PC-3 (cell line): ENCODE measurements at places on chromosomes 6 and 20. TPM values are rescaled to one million over a fixed set of nuclear protein-coding genes. Genes with fewer than 3 reads are reported as not detected.

DNA sequence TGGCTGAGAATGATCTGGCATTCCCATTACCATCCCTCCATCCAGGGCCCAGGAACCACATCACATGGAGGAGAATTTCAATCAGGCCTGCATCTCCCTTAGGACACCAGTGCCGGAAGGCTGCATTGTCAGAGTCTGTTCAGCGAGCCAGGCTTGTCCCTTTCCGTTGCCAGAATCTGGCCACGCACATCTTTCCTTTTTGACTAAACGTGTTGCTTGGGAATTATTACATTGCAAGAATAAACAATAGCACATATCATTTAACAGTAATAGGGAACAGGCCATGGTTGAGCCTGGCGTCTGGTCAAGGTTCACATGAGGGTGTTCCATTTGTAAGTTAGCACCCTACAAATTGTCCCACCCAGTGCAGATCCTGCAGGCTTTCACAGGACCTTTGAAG lies 42.8 kb downstream of the SOBP start:
- H3K27me3 ChIP-seq: peaks cover 20% of the 10 kb centered on the region
- no peaks in the 10 kb centered on the region for H3K4me1 ChIP-seq
- no peaks in the 10 kb centered on the region for H3K36me3 ChIP-seq
- no peak overlapping the region for H3K27ac ChIP-seq
- no peak overlapping the region for H3K4me3 ChIP-seq

DNA sequence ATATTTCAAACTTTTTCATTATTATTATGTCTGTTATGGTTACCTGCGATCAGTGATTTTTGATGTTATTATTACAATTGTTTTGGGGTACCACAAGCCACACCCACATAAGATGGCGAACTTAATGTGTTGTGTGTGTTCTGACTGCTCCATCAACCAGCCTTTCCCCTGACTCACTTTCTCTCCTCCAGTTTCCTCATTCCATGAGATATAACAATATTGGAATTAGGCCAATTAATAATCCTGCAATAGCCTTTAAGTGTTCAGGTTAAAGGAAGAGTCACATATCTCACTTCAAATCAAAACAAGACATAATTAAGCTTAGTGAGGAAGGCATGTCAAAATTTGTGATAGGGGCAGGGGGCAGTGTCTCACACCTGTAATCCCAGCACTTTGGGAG lies 16.3 kb upstream of the POPDC3 start:
- no peak overlapping the region for H3K27ac ChIP-seq
- peak; percentile 38 for DNase-seq
- H3K36me3 ChIP-seq: no peaks in the 10 kb centered on the region
- H3K27me3 ChIP-seq: no peaks in the 10 kb centered on the region
- H3K4me1 ChIP-seq: peaks cover 12% of the 10 kb centered on the region

DNA sequence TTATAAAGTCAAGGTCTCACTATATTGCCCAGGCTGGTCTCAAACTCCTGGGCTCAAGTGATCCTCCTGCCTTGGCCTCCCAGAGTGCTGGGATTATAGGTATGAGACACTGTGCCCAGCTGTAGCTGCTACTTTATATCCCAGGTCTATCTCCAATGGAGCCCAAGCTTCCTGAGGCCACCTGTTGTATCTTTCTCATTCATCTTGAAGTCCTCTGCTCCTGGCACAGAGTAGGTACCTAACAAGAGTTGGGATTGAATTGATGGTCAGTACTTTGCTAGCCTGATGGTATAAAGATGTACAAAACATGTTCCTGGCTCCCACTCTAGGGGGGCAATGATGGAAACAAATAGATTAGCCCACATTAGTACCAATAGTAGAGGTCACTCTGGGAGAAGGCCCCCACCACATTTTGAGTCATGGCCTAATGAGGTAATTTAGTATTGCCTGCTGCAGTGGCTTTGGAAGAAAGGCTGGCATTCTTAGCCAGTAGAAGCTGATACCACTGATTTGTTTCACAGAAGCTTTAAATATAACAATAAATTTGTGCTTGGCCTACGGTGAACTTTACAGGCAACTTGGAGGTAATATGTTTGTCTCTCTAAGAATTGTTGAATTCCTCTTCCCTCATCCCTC lies 5.4 kb downstream of the PTPN1 start:
- no peak for DNase-seq
- no peaks in the 10 kb centered on the region for H3K27me3 ChIP-seq
- H3K36me3 ChIP-seq: no peaks in the 10 kb centered on the region
- H3K4me3 ChIP-seq: no peak overlapping the region
- no peak overlapping the region for H3K27ac ChIP-seq

ANGPT4 gene
- total RNA-seq: not detected in 2 replicates

- no peaks in the 10 kb centered on the region for H3K36me3 ChIP-seq
- DNase-seq: no peak
- no peaks in the 10 kb centered on the region for H3K27me3 ChIP-seq
- no peak overlapping the region for H3K4me3 ChIP-seq
Measured at GRCh38 chr6:170206851-170207431, 83.9 kb downstream of the DLL1 start.

DNA sequence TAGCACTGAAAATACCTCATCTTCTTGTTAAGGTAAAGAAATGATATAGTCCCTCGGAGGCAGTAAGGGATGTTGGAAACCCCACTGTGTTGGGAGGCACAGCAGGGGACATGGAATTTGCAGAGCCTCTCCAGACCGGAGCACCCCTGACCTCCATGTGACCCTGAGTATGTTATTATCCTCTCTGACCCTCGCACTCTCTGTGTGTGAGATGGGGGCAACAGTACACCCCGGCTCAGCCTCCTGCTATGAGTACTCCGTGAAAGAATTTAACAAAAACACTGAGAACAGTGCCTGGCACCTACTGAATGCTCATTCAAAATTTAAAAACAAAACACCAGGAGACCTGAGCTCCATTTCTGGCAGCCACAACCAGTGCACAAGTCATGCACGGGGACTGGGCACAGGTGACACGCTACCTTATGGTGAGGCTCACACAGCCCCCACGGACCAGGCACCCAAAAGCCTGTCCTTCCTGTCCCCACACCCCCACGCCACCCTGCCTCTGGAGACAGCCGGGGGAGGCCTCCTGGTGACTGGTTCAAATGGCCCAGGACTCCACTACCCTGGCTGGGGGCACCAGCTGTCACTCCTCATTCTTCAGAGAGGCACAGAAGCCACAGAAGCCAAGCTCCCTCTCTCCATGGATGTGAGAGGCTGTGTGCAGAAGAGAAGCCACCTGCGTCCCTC lies 6.1 kb downstream of the NINL start:
- H3K27ac ChIP-seq: no peak overlapping the region
- H3K4me1 ChIP-seq: peaks cover 6% of the 10 kb centered on the region; the same call in 1 of the 2 replicates
- H3K4me3 ChIP-seq: no peak overlapping the region
- no peak for DNase-seq

DNA sequence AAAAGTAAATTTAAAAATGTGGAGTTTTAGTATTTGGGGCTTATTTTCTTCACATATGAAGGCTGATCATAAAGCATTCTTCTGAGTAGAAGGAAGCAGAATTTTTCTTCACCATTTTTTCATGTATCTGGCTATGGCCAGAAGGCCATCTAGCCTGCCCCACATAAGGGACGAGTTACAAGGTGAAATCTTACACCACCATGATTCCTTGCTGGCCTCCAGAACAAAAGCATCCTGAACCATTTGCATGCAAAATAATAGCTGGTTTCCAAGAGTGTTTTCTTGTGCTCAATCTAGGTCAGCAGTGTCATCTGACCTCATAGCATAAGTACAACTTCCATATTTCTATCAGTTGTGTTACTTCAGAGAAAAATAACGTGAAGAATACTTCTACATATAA lies 93.1 kb downstream of the BMP5 start:
- H3K4me3 ChIP-seq: no peak overlapping the region
- no peak for DNase-seq
- H3K27ac ChIP-seq: no peak overlapping the region
- no peaks in the 10 kb centered on the region for H3K27me3 ChIP-seq

DNA sequence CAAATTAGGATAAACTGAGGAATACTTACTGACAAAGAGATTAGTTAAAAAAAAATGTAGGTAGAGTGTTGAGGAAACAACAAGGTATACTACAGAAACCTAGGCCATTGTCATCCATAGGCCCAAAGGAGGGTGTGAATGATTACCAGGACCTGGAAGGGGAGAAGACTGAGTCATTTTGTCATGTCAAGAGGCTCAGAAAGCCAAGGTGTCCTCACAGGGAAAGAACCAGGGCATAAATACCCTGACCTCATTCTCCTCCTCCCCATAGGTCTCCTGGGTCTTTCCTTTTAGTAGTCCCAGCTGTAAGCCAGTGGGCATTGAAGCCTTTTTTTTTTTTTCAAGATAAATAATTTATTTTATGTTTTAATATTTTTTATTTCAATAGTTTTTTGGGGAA lies 582.1 kb upstream of the JAG1 start:
- H3K27me3 ChIP-seq: no peaks in the 10 kb centered on the region
- no peak overlapping the region for H3K27ac ChIP-seq
- H3K36me3 ChIP-seq: peaks cover 6% of the 10 kb centered on the region; the same call in 1 of the 2 replicates

BPIFB4 gene
- total RNA-seq: not detected in 2 replicates

GRCh38 chr6:82775361-82775760 lies 290.3 kb downstream of the UBE3D start:
- no peaks in the 10 kb centered on the region for H3K4me1 ChIP-seq
- H3K4me3 ChIP-seq: no peak overlapping the region
- peak; percentile 12 for DNase-seq
- no peak overlapping the region for H3K27ac ChIP-seq
- no peaks in the 10 kb centered on the region for H3K36me3 ChIP-seq

GRCh38 chr6:112745765-112746164 lies 398.6 kb downstream of the RFPL4B start:
- peaks cover 10% of the 10 kb centered on the region for H3K4me1 ChIP-seq
- H3K36me3 ChIP-seq: no peaks in the 10 kb centered on the region
- DNase-seq: no peak
- H3K4me3 ChIP-seq: no peak overlapping the region
- no peak overlapping the region for H3K27ac ChIP-seq
- H3K27me3 ChIP-seq: no peaks in the 10 kb centered on the region

GRCh38 chr6:155084431-155085123 lies 89.5 kb downstream of the TIAM2 start:
- DNase-seq: peak; percentile 37
- H3K36me3 ChIP-seq: no peaks in the 10 kb centered on the region
- no peaks in the 10 kb centered on the region for H3K27me3 ChIP-seq
- peak overlapping the region; percentile 60 for H3K27ac ChIP-seq

DNA sequence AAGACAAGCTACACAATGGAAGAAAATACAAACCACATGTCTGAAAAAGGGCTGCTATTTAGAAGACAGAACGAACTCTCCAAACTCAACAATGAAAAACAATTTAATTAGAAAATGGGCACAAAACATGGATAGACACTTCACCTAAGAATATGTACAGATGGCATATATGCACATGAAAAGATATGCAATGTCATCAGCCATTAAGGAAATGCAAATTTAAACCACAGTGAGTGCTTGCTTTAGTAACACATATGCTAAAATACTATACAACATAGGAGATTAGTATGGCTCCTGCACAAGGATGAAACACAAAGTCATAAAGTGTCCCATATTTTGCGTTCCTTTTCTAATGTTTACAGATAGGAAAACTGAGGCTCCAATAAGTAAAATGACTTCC lies 60.4 kb upstream of the FAM83B start:
- no peaks in the 10 kb centered on the region for H3K4me1 ChIP-seq
- H3K36me3 ChIP-seq: no peaks in the 10 kb centered on the region
- H3K27me3 ChIP-seq: no peaks in the 10 kb centered on the region
- H3K27ac ChIP-seq: no peak overlapping the region

KIFC1 gene
- total RNA-seq: 60.6 and 66.7 TPM in 2 replicates

DNA sequence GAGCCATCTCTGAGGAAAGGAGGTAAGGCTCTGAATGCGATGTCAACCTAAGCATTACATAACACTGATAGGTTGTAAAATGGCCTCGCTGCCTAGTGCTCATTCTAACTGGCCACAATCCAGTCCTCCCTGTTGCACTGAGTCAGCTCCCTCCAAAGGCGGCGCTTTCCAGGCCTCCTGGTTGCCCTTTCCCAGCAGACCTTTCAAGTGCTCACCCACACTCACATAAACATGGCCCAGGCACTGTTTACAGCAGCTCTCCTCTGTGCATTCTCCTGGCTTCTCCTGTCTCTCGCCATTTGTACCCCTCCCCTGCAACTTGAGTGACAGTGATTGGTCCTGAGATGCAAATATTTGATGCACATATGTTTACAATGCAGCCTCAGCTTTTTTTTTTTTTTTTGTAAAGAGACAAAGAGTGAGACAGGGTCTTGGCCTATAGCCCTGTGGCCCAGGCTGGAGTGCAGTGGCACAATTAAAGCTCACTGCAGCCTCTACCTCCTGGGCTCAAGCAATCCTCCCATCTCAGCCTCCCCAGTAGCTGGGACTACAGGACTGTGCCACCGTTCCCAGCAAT lies 36.8 kb upstream of the PRND start:
- DNase-seq: peak; percentile 61
- no peaks in the 10 kb centered on the region for H3K27me3 ChIP-seq
- peaks cover 48% of the 10 kb centered on the region for H3K4me1 ChIP-seq
- no peak overlapping the region for H3K4me3 ChIP-seq

GRCh38 chr6:76422511-76423213 lies 350.2 kb upstream of the IMPG1 start:
- no peaks in the 10 kb centered on the region for H3K27me3 ChIP-seq
- no peaks in the 10 kb centered on the region for H3K36me3 ChIP-seq
- DNase-seq: no peak
- H3K4me1 ChIP-seq: no peaks in the 10 kb centered on the region
- no peak overlapping the region for H3K27ac ChIP-seq

GRCh38 chr6:28378644-28379043 lies 20.9 kb downstream of the ZSCAN12 start:
- H3K27me3 ChIP-seq: no peaks in the 10 kb centered on the region
- no peak overlapping the region for H3K27ac ChIP-seq
- no peak overlapping the region for H3K4me3 ChIP-seq
- peaks cover 5% of the 10 kb centered on the region; the same call in 1 of the 2 replicates for H3K36me3 ChIP-seq
- DNase-seq: no peak

FAM83D gene
- total RNA-seq: 69.6 and 81.4 TPM in 2 replicates

GRCh38 chr6:158629367-158630221 lies 14.9 kb downstream of the DYNLT1 start:
- no peak overlapping the region for H3K4me3 ChIP-seq
- peak; percentile 12 for DNase-seq
- no peaks in the 10 kb centered on the region for H3K27me3 ChIP-seq
- no peak overlapping the region for H3K27ac ChIP-seq
- peaks cover 8% of the 10 kb centered on the region for H3K36me3 ChIP-seq

- no peak overlapping the region for H3K27ac ChIP-seq
- DNase-seq: no peak
Measured at GRCh38 chr6:36358226-36358915, 21.7 kb upstream of the BNIP5 start.

RIPOR2 gene
- 0.44 and 0.52 TPM in 2 replicates for total RNA-seq

ERVFRD-1 gene
- not detected in 2 replicates for total RNA-seq

KHDRBS2 gene
- not detected in 2 replicates for total RNA-seq

- H3K4me1 ChIP-seq: peaks cover 47% of the 10 kb centered on the region
- peaks cover 4% of the 10 kb centered on the region; the same call in 1 of the 2 replicates for H3K36me3 ChIP-seq
- H3K4me3 ChIP-seq: peak overlapping the region; percentile 41
- H3K27ac ChIP-seq: peak overlapping the region; percentile 91
- DNase-seq: peak; percentile 91
- no peaks in the 10 kb centered on the region for H3K27me3 ChIP-seq
Measured at GRCh38 chr6:111427341-111428116, 55.5 kb downstream of the REV3L start.

- peak within 1 kb of the TSS; percentile 73 for H3K4me3 ChIP-seq
- peak; percentile 70 for DNase-seq
- H3K27me3 ChIP-seq: no peaks in the 10 kb centered on the region
- H3K36me3 ChIP-seq: no peaks in the 10 kb centered on the region
Measured at GRCh38 chr6:17101422-17102257, at the start of gene STMND1. Gene STMND1 (plus strand): TSS chr6:17102050. CDS start chr6:17102258, 208 bp downstream.
